Forelimb muscle (tissue), 1 donor: ENCODE measurements at places on chromosomes 3 and 15. TPM values are rescaled to one million over a fixed set of nuclear protein-coding genes. Genes with fewer than 3 reads are reported as not detected.

Gene RAB8B
- 16.8 TPM for polyA plus RNA-seq

- peak; percentile 9 for DNase-seq
Measured at GRCh38 chr15:55434989-55435825, 26.9 kb downstream of the PIERCE2 start.

DNA sequence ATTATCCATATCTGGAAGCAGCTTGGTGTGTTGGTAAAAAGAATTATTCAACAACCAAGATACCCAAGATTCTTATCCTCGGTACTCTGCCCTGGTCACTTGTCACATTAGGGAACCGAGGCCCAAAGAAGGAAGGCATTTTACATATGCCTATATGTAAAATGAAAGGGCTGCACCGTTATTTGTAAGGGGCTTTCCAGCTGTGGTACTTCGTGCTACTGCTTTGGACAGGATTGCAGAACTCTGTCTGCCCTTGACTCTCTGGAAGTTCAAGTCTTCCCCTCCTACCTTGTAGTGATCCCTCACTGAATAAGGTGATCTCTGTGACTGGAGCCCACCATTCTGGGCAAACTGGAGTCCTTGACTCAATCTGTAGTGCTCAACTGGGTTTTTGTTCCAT is 198.9 kb upstream of the TOPAZ1 start:
- no peak for DNase-seq

DNA sequence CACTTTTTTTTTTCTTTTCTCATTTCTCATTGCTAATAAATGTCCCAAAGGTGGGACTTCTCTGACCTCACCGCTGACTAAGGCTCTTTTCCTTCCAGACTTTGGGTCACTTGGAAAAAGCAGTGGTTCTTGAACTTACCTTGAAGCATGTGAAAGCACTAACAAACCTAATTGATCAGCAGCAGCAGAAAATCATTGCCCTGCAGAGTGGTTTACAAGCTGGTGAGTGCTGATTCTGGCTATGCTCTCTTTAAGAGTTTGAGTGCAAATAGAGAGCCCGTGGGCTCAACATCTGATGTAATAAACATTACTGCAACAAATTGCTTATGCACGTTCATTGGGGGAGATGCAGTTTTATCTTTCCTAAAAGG is 2.0 kb downstream of the BHLHE40 start:
- DNase-seq = no peak

DNA sequence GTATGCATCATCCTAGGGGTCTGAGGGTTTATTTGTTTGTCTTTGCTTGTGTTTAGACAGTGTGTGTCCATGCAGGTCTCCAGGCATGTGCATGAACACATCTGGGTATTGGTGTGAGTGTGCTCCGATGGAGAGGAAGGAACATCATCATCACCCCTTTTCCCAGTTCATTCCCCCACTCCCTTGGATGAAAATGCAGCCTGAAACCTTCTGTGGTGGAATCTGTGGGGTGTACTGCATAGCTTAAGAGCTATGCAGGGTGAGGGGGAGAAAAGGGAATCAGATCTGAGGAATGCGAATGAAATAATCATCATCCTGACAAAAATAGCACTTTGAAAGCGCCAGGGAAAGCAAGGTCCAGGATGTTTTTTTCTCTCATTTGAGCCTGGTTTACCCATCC is 520.1 kb downstream of the NTRK3 start:
- no peak for DNase-seq
